ENCODE measurements at places on chromosomes 7 and 10. TPM values are rescaled to one million over a fixed set of nuclear protein-coding genes. Genes with fewer than 3 reads are reported as not detected.

- no peak overlapping the region for H3K4me3 ChIP-seq
- H3K27ac ChIP-seq, result no peak overlapping the region
- no peak for DNase-seq
Observed at GRCh38 chr10:88915781-88916180, 35.7 kb downstream of the STAMBPL1 start.

Gene TEX36
- not detected for polyA plus RNA-seq

- no peak overlapping the region for H3K27ac ChIP-seq
- H3K4me3 ChIP-seq, result no peak overlapping the region
- H3K27me3 ChIP-seq, result no peaks in the 10 kb centered on the region
- no peaks in the 10 kb centered on the region for H3K4me1 ChIP-seq
- no peak for DNase-seq
Observed at GRCh38 chr10:59131666-59132065, 44.8 kb upstream of the PHYHIPL start.

DNA sequence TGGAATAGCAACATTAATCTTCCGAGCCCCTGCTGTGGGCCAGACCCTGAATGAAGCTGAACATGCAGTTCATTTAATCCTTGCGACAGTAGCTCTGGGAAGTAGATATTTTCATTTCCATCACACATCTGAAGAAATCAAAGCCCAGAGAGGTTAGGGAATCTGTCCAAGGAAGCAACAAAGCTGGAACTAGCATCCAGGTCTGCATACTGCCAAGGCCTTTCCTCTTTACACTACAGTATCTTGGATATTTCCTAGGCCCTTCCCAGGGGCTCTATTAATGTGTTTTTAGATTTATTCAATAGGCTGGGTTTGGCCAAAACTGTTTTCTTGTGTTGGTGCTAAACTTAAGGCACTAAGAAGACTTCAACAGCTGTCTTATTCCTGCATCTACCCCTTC, 48.1 kb downstream of the FAM13C start:
- no peak for DNase-seq
- no peaks in the 10 kb centered on the region for H3K27me3 ChIP-seq
- H3K4me1 ChIP-seq, result no peaks in the 10 kb centered on the region
- H3K36me3 ChIP-seq, result no peaks in the 10 kb centered on the region

- no peaks in the 10 kb centered on the region for H3K27me3 ChIP-seq
- H3K4me1 ChIP-seq, result peaks cover 11% of the 10 kb centered on the region
- no peaks in the 10 kb centered on the region for H3K36me3 ChIP-seq
- peak overlapping the region; percentile 77 for H3K4me3 ChIP-seq
Observed at GRCh38 chr7:74093671-74094223, 10.1 kb downstream of the LIMK1 start.

Gene PSMA2
- polyA plus RNA-seq, result 257 TPM

Gene BICC1
- not detected for polyA plus RNA-seq

DNA sequence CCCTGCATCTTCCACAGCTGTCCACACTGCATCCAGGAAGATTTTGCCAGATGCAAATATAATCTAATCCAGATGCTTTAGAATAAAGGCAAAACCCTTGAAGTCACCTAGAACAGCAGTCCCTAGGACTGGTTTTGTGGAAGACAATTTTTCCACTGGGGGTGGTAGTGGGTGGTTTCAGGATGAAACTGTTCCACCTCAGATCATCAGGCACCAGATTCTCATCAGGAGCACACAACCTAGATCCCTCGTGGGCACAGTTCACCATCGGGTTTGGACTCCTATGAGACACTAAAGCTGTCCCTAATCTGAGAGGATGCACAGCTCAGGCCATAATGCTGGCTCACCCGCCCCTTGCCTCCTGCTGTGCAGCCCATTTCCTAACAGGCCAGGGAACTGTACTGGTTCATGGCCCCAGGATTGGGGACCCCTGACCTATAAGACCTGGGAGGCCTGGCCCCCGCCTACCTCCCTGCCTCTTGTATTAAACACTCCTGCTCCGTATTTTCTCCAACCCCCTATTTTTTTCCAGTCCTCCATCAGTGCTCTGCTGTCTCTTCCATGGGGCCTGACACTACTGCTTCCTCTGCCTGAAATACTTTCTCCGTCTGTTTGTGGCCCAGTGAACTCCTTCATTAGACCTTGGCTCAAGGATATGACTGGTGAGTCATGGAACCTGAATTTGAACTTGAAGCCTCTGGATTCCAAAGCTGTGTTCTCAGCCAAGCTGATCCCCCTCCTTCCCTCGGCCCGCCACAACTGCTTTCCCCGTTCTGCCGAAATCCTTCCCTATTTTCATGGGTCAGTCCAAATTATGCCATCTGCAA, 79.9 kb upstream of the RHEB start:
- peaks cover 13% of the 10 kb centered on the region for H3K36me3 ChIP-seq
- no peak overlapping the region for H3K27ac ChIP-seq
- H3K4me1 ChIP-seq, result no peaks in the 10 kb centered on the region
- no peak overlapping the region for H3K4me3 ChIP-seq
- no peaks in the 10 kb centered on the region for H3K27me3 ChIP-seq

Gene AKR1C4
- polyA plus RNA-seq, result not detected

DNA sequence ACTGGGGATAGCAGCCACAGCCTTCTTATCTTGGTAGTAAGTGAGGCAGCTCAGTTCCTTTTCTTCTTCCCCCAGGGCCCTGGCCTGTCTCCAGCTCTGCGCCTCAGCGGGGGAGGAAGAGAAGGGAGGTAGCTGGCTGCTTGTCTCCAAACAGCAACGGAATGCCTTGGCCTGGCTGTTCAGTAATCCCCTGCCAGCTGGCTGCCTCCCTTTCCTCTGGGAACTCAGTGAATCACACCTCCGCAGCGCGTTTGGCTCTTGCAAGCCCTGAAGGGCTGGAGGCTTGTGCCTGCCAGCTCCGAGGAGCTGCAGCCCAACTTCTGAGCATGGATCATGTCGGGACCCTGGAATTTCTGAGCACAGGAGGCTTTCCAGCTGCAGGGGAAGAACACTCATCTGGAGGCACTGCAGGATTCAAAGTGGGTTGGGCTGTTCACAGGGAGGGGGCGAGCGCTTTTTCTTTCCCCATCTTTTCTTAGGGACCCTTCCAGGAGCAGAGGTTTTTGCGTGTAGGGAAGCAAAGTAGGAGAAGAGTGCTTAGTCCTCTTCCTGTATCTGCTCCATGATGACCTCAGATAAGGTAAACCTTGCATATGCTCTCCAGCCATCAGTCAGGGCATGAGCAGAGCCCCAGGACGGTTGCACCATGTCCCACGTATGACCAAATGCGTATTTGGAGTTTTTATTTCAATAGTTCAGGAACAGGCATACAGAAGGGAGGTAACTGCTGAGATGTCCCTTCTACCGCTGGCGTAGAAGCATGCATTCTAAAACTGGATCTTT, 253.2 kb upstream of the INHBA start:
- no peak for DNase-seq
- no peak overlapping the region for H3K27ac ChIP-seq
- H3K4me1 ChIP-seq, result no peaks in the 10 kb centered on the region
- no peaks in the 10 kb centered on the region for H3K27me3 ChIP-seq
- no peaks in the 10 kb centered on the region for H3K36me3 ChIP-seq
- no peak overlapping the region for H3K4me3 ChIP-seq

Gene PHKG1
- polyA plus RNA-seq, result 1.4 TPM

GRCh38 chr7:14340393-14341074, 351.1 kb upstream of the ETV1 start:
- H3K27me3 ChIP-seq, result no peaks in the 10 kb centered on the region
- H3K36me3 ChIP-seq, result no peaks in the 10 kb centered on the region
- no peaks in the 10 kb centered on the region for H3K4me1 ChIP-seq
- no peak overlapping the region for H3K4me3 ChIP-seq

DNA sequence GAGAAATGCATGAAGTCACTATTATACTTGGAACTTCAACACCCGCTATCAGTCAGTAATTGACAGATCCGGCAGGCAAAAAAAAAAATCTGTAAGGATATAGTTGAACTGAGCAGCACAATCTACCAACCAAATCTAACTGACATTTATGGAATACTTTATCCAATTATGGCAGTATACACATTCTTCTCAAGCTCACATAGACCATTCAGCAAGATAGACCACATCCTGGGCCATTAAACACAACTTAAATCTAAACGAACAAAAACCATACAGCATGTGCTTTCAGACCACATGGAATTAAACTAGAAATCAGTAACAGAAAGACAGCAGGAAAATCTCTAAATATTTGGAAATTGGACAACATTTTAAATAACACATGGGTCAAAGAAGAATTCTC, 112.7 kb downstream of the MPP7 start:
- H3K36me3 ChIP-seq, result no peaks in the 10 kb centered on the region
- no peak for DNase-seq
- H3K4me3 ChIP-seq, result no peak overlapping the region
- no peaks in the 10 kb centered on the region for H3K4me1 ChIP-seq
- no peak overlapping the region for H3K27ac ChIP-seq

- no peaks in the 10 kb centered on the region for H3K36me3 ChIP-seq
- H3K4me3 ChIP-seq, result no peak overlapping the region
Observed at GRCh38 chr7:114789871-114790311, 132.0 kb upstream of the MDFIC start.

DNA sequence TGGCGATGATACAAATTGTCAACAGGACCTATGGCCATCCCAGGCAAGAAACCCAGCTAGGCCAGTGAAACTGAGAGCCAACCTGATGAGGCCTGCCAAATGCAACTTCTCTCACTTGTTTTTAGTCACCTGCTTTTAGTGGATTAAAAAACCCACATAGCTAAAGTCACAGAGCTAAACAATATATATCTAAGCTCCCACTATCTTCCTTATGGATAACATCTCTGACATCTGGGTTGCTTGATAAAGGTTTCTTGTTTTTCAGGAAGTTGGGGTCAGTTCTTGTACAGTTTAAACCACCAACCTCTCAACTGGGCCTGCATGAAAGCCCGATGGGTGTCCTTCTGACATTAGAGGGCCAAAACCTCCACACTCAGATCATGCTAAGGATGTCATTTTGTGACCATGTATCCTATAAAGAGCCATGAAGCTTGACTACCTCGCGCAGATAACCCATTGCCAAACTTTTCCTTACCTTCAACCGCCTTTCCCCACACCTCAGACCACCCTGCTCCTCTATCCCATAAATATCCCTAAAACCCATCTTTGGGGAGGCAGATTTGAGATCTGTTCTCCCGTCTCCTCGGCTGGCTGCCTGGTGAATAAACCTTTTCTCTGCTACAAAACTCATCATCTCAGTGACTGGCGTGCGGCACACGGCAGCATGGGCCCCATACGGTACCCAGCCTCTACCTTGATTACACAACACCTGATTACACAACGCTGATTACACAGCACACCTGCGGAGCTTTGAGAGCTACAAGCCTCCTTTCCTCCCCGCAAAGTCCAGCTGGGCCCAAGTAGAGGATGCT, 797 bp upstream of the STMP1 start:
- peak overlapping the region; percentile 82 for H3K27ac ChIP-seq
- H3K4me3 ChIP-seq, result peak overlapping the region; percentile 91
- H3K27me3 ChIP-seq, result no peaks in the 10 kb centered on the region
- peaks cover 15% of the 10 kb centered on the region for H3K4me1 ChIP-seq
- H3K36me3 ChIP-seq, result no peaks in the 10 kb centered on the region

Gene CREB3L2
- polyA plus RNA-seq, result 6.0 TPM

DNA sequence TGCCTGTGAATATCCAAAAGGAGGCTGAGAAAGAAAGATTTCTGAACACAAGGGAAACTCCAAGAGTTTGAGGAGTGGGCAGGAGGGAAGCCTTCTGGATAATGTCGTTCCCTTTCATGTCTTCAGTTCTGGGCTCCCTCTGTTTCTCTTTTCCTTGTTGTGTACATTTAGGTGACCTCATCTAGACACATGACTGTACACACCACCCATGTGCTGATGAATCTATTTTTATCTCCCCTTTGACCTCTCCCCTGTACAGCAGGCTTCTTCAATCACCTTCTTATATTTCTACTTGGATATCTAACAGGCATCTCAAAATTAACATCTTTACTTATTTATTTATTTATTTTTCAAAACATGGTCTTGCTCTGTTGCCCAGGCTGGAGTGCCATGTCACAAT, 363.1 kb downstream of the GATA3 start:
- no peak overlapping the region for H3K27ac ChIP-seq
- no peaks in the 10 kb centered on the region for H3K4me1 ChIP-seq
- H3K36me3 ChIP-seq, result no peaks in the 10 kb centered on the region
- no peak for DNase-seq

DNA sequence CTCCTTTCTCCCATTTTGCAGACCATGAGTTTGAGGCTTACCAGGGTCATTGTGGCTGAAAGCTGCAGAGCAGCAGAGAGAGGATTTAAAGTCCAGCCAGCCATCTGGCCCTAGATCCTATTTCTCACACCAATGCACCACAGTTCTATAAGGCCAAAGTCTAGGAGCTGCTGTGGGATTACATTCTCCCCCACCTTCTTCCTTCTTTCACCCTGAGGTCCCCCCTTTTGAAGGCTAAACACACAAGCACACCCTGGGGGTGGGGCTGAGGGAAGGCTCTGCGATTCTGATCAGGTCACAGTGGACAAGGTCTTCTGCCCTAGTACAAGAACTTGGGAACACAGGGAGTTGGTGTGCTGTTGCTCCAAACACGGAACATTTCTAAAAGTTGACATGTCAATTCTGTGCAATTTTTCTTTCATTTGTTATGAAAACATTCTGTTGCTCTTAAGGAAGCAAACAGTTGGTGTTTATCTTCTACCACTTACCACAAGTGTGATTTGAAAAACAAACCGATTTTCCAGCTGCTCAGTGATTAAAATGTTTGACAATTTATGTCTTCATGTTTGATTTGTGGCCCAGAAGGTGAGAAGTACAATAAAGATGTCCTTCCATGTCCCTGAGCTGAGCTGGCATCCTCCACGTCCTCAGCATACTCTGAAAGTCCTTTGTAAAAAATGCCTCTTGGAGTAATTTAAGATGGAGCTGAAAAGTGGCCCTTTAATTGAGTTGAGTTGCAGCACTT, 271.6 kb upstream of the PPP2R2D start:
- H3K36me3 ChIP-seq, result no peaks in the 10 kb centered on the region
- no peaks in the 10 kb centered on the region for H3K4me1 ChIP-seq
- H3K27me3 ChIP-seq, result no peaks in the 10 kb centered on the region
- H3K27ac ChIP-seq, result no peak overlapping the region
- no peak overlapping the region for H3K4me3 ChIP-seq

Gene SPDYE5
- 0.14 TPM for polyA plus RNA-seq

DNA sequence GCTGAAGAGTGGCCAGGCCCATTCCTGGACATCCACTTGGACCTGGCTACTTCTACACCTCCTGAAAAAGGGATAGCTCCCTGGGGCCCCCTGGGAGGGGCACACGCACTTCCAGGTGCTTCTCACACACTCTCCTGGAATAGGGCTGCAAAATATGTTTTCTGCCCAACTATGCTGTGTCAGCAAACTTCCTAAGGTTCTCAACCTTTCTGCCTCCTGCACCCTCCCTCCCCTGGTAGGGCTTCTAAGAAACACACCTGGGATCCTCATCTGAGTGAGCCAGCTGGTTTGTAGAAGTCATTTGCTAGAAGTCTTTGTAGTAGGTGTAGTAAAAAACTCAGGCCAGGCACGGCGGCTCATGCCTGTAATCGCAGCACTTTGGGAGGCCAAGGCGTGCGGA, 136.5 kb downstream of the ZMYND11 start:
- H3K36me3 ChIP-seq, result no peaks in the 10 kb centered on the region
- H3K4me1 ChIP-seq, result no peaks in the 10 kb centered on the region
- no peak overlapping the region for H3K27ac ChIP-seq
- DNase-seq, result no peak
- H3K4me3 ChIP-seq, result no peak overlapping the region

Measured in naive thymus-derived CD4-positive, alpha-beta T cell (primary cell).